Colonic mucosa (tissue), 4 donors: ENCODE measurements at places on chromosomes 2 and 18. TPM values are rescaled to one million over a fixed set of nuclear protein-coding genes. Genes with fewer than 3 reads are reported as not detected.
A peak's percentile ranks its signal among the peaks of the same experiment; 100 is the strongest.

- no peak for DNase-seq
Observed at GRCh38 chr2:146820672-146821071, 1024.2 kb upstream of the ACVR2A start.

GRCh38 chr2:238255636-238256035 lies 15.8 kb upstream of the HES6 start:
- no peak for DNase-seq

DNA sequence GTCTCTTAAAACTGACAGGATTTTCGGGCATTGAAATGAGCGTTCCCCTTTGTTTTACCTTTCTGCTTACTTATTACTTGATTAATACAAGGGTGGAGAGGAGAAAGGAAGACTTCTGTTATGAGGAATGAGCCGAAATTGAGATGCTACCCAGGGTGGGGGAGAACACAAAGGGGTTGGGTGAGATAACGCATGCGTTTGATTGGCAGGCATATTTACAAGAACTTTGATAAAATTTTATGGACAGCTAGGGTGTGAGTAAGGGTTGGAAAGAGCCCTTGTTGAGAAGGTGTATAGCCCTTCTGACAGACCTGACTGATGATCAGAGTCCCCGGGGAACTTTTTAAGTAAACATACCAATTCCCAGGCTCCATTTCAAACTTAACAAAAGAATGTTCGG lies 1.8 kb downstream of the RNF138 start:
- peak; percentile 55 for DNase-seq

- DNase-seq: no peak
Observed at GRCh38 chr2:241576293-241576654, 17.7 kb downstream of the BOK start.

The COL4A3 gene
- 0.30 TPM for total RNA-seq

DNA sequence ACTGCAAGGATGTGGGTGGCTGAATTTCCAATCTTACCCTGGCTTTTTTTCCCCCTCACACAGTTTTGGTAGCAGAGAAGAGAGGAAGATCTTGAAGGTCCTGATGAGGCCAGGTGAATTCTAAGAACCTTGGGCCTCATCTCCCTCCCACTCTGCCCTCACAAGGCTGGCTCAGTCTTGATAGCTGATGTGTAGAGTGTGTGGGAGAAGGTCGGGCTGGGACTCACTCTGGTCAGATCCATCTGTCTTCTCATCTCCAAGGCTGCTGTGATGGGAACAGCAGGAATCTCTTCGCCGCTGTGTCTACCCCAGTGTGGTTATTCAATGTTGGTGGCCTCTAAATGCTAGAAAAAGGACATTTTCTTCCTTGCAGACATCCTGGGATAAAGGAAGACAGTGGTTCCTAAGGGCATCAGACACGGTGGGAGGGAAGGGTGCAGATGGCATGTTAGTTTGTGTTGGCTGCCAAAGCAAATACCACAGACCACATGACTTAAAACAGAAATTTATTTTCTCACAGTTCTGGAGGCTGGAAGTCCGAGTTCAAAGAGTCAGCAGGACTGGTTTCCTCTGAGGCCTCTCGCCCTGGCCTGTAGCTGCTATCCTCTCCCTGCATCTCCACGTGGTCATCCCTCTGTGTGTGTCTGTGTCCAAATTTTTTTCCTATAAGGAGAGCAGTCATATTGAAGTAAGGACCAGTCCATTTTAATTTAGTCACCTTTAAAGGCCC lies 37.6 kb upstream of the MGAT4A start:
- DNase-seq: no peak

The TUBA4B gene
- total RNA-seq: not detected

The CXCR1 gene
- total RNA-seq: not detected

DNA sequence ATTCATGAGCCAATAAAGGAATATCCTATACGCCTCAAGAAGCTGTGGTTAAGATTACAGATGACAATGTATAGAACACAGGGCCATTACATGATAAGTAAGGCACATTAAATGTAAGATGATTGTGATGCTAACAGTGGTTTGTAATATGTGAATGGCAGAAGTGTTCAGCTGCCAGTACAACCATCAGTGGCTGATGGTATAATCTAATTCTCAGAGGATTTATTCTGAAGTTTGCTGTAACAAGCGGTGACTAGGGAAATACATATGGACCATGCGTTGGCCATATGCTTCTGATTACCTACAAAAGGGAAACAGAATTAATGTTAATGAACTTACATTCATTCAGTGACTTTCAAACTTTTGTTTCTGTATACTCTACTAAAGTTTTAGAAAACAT lies 750.8 kb upstream of the KLHL29 start:
- no peak for DNase-seq

DNA sequence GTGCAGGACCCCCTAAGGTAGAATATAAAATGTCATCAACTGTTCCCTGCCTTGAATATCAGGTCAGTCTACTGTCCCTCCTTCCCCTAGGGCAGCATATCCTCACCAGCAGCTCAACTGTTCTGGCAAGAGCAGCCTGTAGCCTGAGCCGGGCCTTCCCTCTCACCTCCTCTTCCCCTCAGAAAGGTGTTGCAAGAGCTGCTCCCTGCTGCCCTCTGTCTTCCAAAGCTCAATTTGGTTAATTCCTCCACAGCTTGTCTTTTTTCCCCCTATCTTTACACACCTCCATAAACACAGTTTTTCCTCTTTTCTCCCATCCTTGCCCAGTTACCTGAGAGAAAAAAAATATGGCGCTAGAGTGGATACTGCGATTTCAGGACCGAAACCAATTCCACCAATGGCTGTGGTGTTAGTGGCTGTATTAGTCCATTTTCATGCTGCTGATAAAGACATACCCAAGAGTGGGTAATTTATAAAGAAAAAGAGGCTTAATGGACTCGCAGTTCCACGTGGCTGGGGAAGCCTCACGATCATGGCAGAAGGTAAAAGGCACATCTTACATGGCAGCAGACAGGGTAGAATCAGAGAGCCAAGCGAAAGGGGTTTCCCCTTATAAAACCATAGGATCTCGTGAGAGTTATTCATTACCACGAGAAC lies 184.7 kb downstream of the MREG start:
- peak; percentile 81 for DNase-seq

DNA sequence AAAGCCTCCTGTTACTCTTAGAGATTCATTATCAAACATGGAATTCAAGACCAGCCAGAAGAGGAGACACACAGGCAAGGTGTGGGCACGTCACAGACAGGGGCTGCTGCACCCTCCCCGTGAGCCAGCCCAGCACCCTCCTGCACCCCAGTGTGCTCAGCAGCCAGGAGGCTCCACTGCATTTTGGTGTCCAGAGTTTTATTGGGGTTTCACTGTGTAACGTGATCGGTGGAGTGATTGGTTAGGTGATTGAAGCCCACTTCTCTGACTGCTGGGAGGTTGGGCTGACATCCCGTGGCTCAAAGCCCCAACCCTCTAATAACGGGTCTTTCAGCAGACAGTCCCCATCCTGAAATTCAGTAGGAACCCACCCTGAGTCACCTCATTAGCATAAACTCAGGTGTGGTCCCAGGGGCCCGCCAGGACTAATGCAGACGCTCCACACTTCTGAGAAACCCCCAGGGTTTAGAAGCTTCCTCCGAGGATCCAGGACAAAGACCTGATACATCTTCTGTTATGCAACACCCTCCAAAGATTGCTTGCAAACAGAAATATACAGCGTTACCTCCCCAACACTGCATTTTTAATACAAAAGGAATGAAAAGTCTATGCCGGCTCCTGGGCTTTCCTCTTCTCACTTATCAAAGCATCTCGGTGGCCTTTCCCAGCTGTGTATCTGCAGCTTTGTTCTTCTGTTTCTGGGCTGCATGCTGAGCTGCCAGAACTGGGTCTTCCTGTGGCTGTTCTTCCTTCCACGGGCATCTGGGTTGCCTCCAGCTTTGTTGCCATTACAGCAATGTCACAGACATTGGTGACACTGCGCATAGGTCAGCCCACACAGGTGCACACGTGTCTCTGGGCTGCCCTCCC lies 43.7 kb upstream of the SNED1 start:
- peak; percentile 10 for DNase-seq

DNA sequence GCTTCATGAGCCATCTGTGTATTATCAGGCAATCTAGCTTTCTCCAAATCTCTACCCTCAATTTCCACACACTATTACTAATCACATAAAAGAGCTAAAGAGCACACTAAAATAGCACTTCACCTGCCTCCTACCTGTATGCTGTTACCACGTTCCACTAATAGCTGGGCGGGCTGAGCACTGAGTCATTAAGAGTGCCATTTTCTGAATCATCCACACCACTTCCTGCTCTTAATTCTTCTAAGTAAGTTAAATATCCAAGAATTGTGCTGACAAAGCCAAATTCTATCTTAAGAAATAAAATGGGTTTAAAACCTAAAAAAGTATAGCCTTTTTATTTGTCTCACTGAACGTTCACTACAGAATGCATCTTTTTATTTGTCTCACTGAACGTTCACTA lies 35.7 kb downstream of the NOL10 start:
- DNase-seq: no peak

GRCh38 chr2:193895226-193895625 lies 1700.5 kb upstream of the TMEFF2 start:
- no peak for DNase-seq

The FIGN gene
- 0.58 TPM for total RNA-seq

GRCh38 chr2:230589025-230589424 lies 123.6 kb upstream of the CAB39 start:
- DNase-seq: no peak

The NRP2 gene
- 25.2 TPM for total RNA-seq

DNA sequence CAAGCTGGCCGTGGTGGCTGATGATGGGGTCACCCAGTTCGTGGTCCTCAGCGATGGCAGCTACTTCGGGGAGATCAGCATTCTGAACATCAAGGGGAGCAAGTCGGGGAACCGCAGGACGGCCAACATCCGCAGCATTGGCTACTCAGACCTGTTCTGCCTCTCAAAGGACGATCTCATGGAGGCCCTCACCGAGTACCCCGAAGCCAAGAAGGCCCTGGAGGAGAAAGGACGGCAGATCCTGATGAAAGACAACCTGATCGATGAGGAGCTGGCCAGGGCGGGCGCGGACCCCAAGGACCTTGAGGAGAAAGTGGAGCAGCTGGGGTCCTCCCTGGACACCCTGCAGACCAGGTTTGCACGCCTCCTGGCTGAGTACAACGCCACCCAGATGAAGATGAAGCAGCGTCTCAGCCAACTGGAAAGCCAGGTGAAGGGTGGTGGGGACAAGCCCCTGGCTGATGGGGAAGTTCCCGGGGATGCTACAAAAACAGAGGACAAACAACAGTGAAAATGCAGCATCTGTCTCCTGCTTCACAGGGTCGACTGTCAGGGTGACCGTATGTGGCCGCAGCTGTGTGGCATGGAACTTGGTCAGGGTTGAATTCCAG lies 47.8 kb upstream of the INPP4A start:
- no peak for DNase-seq

DNA sequence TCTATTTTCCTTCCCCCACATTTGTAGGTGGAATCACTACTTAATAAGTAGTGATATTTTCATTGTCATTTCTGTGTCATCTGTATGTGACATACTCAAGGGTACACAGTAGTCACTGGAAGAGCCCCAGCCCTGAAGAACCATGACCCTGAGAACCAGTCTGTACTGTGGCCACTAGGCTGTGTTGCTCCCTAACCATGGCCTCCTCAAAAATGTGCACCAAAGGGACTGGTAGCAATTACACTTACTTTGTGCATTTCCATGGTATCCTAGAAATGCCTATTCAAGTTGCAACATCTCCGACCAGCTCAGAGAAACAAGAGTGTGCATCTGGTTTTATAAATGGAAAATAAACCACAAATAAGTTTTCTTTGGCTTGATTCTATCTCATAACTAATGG lies 155.1 kb downstream of the DOCK10 start:
- DNase-seq: no peak

DNA sequence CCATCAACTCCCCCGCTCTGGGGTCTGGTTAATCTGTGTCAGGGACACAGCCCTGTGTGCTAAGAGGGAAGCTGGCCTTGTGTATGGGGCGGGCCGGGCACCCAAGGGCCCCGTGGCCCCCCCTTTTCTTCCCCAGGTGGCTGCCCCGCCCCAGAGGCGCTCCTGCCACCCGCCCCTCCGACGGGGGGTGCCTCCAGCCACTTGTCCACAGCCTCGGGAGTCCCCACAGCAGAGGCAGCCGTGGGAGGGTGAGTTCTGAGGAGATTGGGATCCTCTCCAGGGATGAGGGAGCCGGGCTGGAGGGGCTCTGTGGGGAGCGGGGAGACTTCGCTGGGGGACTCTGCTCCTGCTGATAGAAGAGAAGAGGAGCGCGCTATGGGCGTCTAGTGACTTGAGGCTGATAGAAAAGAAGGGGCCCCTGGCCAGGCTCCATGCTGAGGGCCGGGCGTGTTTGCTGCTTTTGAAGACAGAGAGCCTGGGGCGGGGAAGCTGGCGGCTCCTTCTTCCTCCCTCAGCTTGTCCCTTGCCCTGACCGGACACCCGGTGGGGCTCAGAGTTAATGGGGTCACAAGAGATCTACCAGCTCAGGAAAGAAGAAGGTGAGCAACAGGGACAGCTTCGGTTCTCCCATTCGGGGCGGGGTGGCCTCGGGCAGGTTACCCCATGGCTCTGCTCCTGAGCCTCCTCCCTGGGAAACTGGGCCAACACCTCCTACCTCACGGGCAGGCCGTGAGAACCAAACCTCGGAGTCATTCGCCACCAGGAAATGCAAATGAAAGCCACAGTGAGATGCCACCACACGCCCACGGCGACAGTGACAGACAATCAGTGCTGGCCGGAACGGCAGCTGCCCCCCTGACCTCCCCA lies 89.4 kb upstream of the TAF1B start:
- peak; percentile 48 for DNase-seq

DNA sequence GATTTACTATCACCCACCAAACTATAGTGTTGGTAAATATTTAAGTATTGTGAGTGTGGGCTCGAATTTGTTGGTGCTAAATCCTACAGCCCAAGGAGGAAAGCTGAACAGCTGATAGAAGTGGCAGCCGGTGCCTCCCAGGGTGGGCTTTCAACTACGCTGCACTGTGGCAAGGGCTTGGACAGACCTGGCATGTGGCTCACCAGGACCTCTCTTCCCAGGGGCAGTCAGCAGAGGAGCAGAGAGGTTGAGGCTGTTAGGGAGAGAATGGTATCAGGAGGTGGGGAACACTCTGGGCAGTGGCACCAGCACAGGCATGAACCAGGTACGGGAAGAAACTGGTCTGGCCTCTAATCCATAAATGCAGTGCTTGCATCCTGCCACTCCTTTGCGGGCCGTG lies 44.6 kb downstream of the TFCP2L1 start:
- no peak for DNase-seq

GRCh38 chr2:43340945-43341356 lies 114.5 kb upstream of the ZFP36L2 start:
- no peak for DNase-seq

The SERPINB3 gene
- not detected for total RNA-seq

The MALL gene
- total RNA-seq: 213 TPM

DNA sequence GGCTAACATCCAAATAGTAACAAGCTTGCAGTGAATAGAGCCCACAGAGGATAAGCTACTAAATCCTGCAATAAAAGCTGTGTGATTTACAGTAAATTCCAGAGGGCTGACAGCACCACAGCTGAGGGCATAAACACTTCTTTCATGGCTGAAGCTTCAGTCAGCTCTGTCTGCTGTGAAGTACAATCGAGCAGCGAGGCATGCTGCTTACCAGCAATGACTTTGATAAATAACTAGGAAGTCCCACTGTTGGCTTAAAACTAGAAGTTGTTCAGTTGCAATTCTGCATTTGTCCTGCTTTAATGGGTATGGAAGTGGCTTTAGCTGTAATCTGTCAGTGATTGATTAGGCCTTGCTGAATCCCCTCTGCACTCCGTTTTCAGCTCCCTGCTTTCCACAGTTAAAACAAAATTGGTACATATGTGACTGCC lies 65.2 kb upstream of the FIGN start:
- DNase-seq: no peak
